T-helper 2 cell treated with Interferon-gamma antibody and Interleukin-4, amounts not matched to agents 5 μg/mL and 100 μg/mL, for 36 hours (primary cell): ENCODE measurements at places on chromosomes 2 and 18.

GRCh38 chr2:167144179-167144898 is 256.1 kb downstream of the XIRP2 start:
- DNase-seq, result no peak

DNA sequence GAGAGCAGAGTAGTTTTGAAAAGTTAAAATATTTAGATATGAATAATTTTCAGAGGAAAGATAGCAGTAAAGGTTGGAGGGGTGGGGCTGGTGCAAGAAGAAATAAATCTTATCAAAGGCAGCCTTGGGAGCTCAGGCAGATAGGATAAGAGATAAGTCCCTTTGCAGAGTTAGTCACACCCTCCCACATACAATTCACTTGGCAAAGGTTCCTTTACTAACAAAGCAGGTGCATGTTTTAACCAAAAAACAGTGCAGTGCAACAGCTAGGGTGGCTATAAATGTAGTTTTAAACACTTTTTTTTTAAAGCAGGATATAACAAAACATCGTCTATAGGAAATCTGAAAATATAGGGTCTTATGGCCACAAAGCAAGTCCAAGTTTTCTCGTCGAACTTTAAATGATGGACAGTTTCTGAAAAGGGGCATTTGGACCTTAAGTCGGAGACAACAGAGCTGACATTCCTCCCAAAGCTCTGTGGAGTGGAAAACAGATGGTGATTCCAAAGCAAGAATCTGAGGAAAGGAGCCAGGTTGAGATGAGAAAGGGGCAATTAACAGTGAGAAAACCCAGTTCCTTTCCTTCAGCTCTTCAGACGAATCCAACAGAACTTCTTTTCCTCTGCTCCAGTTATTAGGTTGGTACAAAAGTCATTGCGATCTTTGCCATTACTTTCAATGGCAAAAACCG is 53.0 kb downstream of the EPHA4 start:
- peak; percentile 12 for DNase-seq

- no peak for DNase-seq
Observed at GRCh38 chr18:49016648-49017539, 66.1 kb upstream of the SMAD7 start.

GRCh38 chr2:16121986-16122390 is 181.6 kb downstream of the MYCN start:
- DNase-seq, result no peak

DNA sequence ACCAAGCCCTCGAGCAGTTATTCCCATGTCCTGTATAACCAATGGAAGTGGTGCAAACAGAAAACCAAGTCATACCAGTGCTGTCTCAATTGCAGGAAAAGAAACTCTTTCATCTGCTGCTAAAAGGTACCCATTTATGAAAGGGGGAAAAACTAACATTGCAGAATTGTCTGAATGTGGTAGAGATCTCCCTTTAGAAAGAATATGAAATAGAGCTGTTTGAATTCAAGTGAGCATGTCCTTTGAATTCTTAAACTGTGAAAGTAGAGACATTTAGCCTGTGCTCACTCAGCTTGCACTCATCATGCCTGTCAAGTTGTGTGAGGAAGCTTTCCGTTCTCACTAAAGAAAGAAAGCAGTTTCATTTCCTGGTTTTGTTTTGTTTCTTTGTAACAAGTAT is 87.4 kb downstream of the EML4 start:
- DNase-seq, result no peak

GRCh38 chr2:67997528-67997900 is 65.3 kb downstream of the C1D start:
- DNase-seq, result no peak

DNA sequence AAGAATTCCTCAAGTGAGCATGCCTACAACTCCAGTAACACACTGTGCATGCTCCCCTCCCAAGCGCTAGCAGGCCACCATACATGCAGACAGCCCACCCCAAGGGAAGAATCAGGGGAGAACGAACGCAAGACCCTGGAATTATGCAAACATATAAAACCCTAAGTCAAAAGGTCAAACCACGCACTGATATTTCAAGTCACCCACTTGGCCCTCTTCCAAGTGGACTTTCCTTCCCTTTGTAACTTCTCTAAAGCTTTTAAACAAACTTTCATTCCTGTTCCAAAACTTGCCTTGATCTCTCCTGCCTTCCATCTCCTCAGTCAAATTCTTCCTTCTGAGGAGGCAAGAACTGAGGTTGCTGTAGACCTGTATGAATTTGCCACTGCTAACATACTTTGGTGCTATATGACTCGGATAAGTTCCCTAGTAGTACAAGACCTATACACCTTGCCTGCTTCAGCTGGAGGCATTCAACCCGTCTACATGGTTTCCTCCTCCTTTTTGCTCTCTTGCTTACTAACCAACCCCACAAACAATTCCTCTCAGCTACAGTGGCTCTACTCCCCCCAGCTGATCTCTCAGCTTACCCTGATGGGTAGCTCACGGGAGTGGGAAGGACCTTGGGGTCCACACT is 11.1 kb upstream of the RPIA start:
- no peak for DNase-seq

DNA sequence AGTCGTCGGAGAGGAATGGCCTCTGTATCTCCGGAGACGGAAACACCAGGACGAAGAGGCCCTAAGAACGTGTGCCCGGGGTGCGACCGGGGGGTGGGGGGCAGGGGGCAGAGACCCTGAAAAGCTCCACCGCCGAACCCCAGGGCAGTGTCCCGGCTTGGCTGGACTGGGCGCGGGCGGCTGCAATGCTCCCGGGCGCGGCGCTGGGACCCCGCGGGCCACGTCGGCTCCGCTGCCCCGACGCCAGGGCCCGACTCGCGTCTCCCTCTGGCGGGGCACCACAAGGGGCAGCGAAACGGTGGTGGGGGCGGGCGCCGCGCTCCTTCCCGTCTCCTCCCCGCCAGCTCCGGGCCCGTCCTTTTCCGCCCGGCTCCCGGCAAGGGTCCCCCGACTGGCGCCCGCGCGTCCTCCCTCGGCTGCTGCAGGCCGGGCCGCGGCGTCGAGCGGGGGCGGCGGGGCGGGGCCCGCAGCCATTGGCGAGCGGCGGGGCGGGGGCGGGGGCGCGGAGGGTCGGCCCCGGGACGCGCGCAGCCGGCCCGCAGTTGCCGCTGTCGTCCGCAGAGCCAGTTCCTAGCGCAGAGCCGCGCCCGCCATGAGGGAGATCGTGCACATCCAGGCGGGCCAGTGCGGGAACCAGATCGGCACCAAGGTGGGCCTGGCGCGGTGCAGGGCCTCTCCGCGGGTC is at the start of gene TUBB6:
TUBB6 (plus strand) TSS at position 541 of the 685 bp plus-strand sequence; CDS start at position 593, 52 bp downstream.
- DNase-seq, result peak; percentile 78

DNA sequence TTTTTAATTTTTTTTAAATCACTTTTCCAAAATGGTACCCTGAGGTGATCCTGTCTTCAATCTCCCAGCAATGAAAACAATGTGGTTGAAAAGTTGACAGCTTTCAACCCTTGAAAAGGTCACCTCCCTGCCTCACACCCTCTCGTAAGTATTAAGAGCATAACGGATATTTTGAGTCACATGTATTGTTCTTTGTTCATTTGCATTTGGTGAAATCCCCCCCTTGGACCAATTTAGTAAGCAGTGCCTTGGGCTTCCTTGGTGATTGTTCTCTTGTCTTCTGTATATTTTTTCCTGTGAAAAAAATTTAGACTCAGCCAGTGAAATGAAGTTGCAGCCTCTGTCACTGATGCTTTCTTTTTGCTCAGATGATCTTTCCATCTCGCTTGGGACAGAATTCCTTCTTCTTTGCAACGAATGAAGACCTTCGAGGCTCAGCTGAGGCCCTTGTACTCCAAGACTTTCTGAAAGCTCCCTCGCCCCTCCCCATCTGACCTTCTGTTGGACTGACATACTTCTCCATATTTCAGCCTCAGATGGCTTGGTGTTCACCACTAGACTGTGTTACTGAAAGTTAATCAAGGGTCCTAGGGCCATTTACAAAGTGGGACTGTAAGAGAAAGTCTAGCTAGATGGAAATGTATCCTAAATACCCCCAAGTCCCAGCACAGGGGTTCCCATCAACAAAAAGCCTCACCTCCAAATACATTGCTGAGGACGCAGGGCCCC is 158.4 kb downstream of the BCL2 start:
- peak; percentile 70 for DNase-seq

DNA sequence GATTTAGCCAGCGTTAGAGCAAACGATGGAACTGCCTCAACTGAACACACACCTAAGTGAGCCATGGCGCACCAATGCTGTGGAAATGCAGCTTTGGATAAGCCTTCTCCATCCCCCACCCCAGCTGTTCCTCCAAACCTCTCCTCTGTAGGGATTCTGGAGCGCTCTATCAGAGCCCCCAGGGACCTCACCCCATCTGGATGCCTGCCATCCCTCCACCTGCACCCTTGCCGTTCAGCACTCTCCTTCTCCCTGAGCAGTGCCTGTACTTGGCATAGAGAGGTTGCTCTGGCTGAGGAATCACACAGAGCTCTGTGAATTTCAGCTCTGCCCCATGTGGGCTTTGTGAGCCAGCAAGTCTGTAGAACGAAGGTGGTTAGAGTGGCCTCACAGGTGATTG is 42.8 kb upstream of the INHBB start:
- DNase-seq, result no peak

- no peak for DNase-seq
Observed at GRCh38 chr2:240780023-240780700, 39.9 kb downstream of the KIF1A start.

GRCh38 chr2:149568138-149568537 is 19.4 kb downstream of the MMADHC start:
- no peak for DNase-seq

DNA sequence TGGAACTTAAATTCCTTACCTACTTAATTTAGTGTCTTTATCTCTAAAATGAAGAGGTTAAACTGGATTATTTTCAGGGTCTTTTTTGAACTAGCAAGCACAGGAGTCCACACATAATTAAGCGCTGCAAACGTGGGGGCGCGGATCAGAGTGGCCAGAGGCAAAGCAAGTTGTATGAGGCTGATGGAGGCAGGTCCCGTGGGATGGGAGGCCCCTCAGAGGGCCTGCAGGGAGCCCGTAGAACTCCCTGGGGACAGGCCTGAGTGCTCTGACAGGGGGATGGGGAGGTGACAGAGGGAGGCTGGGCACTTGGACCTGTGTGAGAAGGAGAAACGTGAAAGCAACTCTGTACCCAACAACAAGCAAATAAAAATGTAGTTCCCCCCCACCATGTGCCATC is 177.8 kb downstream of the ACKR3 start:
- DNase-seq, result no peak

- DNase-seq, result no peak
Observed at GRCh38 chr2:239818086-239818485, 207.1 kb downstream of the NDUFA10 start.

- no peak for DNase-seq
Observed at GRCh38 chr2:222483513-222484039, 59.2 kb downstream of the SGPP2 start.

GRCh38 chr2:15145046-15145817 is 415.9 kb downstream of the NBAS start:
- DNase-seq, result no peak

DNA sequence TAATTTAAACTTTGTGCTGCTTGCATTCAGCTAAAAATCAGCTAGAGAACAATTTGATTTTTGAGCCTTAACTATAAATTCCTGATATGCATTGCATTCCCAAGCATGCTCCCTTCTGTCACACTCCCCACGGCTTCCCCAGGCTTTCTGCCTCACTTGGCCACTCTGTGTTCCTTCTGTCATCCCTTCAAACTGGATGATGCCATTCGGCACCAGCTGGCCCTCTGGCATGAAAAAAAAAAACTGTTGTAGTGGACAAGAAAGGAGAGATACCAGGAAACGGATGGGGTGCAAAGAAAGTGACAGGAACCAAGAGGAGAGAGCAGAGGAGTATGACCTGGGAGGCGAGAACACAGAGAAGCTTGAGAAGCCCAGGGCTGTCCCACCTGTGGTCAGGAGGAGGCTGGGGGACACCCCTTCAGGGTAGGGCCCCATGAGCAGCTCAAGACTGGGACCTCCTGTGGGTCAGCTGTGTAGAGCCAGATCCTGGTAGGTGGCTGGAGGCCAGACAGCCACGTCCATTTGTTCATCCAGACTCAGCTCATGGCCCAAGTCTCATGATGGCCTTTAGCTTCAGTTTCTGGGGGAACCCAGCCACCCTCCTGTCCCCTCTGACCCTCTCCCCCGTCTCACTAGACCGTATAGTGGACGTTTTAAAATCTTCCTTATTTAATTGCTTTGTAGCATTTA is 211.8 kb downstream of the GBX2 start:
- no peak for DNase-seq

DNA sequence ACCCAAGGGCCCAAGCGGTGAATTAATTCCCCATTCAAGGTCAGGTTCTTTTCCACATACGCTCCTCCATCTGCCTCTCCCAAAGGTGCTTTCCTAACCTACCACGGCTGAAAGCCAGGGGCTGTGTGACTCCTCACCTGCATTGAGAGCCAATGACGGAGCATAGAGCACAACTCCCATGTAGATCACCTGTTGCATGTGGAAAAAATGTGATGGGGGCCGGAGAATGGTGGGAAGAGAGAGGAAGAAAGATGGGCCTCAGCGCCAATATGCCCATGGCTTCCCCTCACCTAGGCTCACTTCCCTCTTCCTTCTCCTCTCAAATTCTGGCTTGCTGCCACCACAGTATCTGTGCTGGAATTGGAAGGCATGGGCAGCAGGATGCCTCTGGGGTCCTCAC is 5.5 kb upstream of the ATRAID start:
- no peak for DNase-seq

DNA sequence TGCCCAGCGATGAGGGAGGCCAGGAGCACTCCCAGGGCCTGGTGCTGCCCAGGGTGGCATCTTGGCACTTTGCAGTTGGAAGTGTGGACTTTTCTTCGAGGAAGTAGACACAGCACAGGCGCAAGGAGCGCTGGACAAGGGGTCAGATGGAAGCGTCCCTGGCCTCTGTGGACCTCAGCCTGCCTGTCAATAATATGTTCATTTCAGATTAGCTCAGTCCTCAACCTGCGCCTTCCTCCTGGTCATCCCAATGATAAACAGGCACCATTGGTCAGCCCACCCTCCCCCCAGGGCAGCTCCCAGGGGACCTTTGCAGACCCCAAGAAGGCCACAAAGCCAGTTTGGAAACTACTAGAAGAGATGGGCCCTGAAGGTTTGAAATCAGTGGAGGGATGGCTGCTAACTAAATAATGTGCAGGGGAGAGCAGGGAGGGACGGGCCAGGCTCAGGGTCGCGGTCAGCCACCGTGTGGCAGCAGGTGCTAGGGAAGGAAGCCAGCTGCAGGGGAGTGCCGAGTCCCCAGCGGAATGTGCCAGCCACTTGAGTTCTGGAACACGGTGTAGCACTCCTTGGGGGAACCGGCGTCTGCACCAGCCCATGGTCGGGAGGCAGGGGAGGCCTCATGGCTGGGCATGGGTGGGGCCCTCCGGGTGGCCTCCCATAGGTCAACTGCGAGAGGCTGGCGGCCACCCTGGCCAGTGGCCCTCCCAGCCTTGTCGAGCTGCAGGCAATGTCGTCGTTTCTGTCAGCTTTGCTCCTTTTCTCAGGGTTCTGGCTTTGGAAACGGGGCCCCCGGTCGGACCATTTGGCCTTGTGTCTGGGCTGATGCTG is 59.9 kb downstream of the ADI1 start:
- no peak for DNase-seq

- no peak for DNase-seq
Observed at GRCh38 chr18:11037533-11038240, 111.7 kb downstream of the PIEZO2 start.

DNA sequence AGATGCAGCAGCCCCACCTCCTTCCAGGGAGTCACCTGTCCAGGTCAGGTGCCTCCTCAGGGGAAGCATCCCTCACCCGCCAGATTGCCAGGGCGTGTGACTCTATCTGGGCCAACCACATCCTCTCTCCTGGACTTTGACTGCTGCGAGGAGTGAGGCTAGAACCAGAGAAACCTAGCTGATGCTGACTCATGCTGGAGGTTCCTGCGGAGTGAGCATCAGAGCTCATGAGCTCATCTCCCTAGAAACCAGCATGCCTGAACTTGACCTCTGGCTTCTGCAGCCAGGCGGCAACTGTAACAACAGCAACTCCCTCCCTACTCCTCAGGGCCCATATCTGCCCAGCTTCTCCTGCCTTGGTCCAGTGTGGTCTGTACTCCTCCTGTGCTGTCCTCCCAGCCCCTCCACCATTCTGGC is 28.3 kb upstream of the NT5DC4 start:
- peak; percentile 79 for DNase-seq
